Transverse colon (tissue), 4 donors: ENCODE measurements at places on chromosomes 3 and 15.

GRCh38 chr3:86969500-86970189, 21.3 kb downstream of the VGLL3 start:
- no peak for DNase-seq

DNA sequence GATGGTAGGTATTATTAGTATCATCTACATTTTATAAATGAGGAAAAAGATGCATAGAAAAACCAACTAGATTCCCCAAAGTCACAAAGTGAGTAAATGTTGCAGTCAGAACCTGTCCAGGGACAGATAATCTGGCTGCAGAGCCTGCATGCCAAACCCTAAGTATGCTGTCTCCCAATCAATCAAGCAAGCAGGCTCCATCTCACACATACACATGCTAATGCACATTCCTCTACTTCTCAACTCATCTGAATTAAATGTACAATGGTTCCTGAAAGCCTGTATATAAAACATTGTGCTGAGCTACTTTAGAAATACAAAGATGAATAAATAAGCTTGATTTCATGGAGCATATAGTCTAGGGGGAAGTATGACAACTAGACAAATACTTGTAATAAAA, 101.0 kb downstream of the CBLB start:
- DNase-seq, result no peak

DNA sequence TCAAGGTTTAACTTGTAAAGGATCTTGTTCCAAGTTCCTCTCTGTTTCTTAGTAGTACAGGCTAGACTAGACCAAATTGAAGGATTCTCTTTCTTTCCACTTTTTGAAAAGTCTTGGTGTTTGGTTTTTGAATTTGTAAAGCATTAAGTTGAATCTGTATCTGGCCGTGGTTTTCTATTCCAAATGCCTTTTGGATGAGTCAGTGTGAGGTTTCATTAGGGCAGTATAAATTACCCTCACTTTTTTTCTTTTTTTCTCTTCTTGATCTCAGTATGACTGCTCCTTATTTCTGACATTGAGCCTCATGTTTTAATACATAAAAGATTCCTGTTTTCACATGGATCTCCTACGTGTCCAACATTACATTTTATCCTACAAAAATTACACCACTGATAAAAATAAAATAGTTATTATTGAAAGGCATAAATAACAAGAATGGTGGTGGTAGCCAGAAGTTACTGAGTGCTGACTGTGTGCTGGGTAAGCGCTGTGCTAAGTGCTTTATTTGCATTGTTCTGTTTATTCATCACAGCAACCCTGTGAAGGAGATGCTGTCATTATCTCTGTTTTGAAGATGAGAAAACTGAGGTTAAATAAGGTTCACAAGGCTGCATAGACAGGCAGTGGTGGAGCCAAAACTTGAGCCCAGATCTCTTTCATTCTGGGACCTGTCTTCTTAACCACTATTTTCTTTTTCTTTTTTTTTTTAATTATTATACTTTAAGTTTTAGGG, 48.3 kb downstream of the MITF start:
- no peak for DNase-seq

- DNase-seq, result no peak
These were observed 58.5 kb downstream of the ERC2 start for GRCh38 chr3:56409790-56410189.

- no peak for DNase-seq
These were observed 102.9 kb upstream of the KLF13 start for GRCh38 chr15:31223478-31224350.

DNA sequence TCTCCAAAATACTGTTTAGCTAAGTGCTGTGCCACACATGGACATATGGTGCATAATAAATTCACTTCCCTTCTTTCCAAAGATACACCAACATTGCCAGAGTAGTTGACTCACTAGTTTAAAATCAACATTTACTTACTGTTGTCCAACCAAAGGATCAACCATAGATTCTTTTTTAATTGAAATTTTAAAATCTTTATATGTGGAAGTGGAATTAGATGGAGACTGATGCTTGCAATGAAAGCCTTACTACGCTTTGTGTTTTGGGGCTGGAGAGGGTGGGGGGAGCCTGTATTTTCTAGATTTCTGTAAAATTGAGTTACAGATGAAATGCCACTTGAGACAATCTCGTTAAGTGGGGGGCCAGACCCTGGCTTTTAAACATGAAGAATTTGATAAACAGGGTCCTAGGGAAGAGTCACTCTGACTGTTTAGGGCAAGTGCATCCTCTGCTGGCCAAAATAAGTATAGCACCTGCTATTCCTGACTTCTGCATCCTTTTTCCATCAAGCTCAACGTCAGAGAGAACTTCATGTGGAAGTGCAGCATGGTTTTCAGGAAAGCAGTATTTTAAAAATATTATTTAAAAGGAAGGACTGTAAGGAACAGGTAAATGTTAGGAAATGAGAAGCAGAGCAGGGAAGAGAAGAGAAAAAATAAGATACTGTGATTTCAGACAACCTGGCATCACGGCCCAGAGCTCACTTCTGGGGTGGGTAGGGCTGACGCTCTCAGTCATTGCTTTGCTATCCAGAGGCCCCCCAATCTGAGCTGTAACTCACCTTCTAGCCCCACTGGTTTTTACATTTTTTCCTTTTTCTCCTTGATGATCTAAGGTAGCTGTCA, 76.7 kb downstream of the BOC start:
- DNase-seq, result peak; percentile 53

DNA sequence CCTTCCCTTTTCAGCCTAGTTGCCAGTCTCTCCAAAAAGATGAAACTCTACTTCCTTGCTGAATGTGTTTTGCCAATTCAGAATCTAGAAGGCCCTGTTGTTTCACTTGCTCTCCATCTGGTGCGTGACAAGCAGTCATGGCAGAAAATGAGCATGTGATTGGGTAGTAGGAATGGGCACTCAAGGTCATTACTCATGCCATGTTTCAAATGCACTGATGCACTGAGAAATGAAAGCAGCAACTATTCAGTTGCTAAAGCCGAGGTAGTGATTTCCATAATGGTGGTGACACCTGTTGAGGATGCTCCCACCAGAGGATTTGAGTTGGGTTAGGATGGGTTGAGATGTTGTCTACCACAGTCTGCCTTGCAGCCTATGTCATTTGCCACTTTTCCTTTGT, 12.7 kb downstream of the ZBTB38 start:
- DNase-seq, result no peak

DNA sequence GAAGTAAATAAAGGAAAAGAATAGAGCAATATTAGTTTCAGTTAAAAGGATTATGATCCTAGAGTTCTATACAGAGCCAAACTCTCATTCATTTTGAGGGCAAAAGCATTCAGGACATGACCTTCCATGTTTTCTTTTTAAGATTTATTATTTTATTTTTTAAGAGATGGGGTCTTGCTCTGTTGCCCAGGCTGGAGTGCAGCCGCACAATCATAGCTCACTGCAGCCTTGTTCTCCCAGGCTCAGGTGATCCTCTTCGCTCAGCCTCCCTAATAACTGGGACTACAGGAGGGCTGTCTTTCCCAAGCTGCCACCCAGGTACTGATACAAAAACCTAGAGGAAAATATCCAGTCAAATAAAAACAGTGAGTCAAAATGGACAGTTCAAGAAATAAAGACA, 13.6 kb upstream of the CCDC13 start:
- no peak for DNase-seq

GRCh38 chr3:151520105-151520504, 59.2 kb upstream of the IGSF10 start:
- no peak for DNase-seq

DNA sequence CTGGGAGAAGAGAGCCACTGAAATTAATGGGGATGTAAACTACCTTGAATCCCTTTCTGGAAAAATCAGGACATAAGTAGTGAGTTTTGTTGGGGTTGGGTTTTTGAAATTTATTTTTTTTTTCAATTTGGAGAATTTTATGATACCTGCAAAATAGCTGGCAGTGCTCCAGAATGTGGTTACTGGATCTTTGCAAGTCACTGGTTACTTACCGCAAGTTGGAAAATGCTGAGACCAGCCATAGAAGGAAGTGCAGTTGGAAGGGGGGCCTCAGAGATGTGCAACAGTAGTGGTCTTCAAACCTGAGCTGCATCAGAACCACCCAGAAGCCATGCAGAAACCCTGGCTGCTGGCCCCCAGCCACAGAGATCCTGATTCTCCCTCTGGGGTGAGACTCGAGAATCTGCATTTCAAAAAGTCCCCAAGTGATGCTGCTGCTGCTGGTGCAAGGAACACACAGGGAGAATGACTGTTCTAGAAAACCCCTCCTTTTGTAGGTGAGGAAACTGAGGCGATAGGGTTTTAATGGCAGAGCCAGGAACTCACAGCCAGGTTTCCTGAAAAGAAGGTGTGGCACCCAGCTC, 39.7 kb downstream of the SEMA5B start:
- no peak for DNase-seq

- no peak for DNase-seq
These were observed 82.5 kb downstream of the ADAMTS17 start for GRCh38 chr15:100259266-100259665.

- no peak for DNase-seq
These were observed 660 bp upstream of the BCL2L10 start for GRCh38 chr15:52113235-52113634.

GRCh38 chr3:186057594-186057993, 51.3 kb downstream of the ETV5 start:
- no peak for DNase-seq

- no peak for DNase-seq
These were observed 21.8 kb downstream of the ATP2C1 start for GRCh38 chr3:130915567-130916292.

GRCh38 chr15:51680321-51680720, 982 bp upstream of the SCG3 start:
- DNase-seq, result no peak

DNA sequence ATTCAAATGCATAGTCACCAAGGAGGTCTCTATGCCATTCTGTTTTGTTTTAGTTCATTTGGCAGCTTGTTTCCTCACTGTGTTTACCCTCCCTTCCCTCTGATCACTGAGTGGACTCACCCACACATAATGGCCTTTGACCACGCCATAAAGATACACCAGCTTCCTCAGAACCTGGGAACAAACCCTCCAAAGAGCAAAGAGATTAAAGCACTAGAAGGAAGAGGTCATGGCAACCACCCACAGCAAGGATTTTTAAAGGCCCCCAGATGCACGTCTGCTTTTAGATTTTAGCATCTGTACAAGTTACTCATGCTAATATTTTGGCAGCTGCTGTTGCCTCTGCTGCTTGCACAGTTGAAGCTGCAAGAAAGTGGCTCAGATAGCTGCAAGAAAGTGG, 47.9 kb upstream of the CADPS start:
- DNase-seq, result peak; percentile 58

- DNase-seq, result peak; percentile 78
These were observed at the start of gene ZMYND10 for GRCh38 chr3:50345586-50346234. ZMYND10 (minus strand) TSS chr3:50345732; CDS start chr3:50345579, 153 bp downstream.

- no peak for DNase-seq
These were observed 96.3 kb downstream of the IGSF11 start for GRCh38 chr3:118938183-118938961.

DNA sequence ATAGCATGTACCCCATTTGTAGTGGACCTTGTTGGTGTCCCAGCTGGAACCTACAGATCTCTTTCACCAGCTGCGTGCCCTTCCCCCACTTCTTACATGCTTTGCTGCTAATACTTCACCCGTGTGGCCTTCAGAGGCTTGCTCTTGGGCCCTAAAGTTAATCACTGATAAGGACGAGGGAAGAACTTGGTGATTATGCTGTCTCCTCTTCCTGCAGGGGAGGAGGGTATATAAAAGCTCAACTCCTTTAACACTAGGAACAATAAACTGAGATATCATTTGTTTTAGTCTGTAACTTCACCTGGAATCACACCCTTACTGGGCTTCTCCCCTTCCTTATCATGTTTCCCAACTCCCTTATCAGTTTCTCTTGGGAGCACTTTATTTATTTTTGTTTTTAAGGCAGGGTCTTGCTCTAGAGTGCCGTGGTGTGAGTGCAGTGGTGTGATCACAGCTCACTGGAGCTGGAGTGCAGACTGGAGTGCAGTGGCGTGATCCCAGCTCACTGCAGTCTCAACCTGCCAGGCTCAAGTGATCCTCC, 43.2 kb upstream of the PIK3R4 start:
- peak; percentile 54 for DNase-seq

DNA sequence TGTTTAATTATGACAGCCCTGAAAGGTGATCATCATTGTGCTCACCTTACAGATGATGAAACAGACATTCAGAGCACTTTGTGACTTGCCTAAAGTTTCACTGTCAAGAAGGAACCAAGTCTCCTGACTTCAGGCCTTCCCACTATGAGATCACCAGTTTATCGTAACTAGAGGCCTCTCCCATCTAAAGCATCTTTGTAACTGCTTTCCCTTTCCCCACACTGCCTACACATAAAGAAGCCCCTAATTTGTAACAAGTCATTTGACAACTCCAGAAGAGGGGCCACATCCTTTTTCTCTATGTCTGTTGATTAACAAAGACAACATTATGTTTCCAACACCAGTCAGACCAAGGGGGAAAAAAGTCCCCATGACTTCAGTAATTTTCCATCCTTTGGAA, 1.1 kb downstream of the KLHL6 start:
- no peak for DNase-seq

GRCh38 chr3:77815467-77815866, 775.6 kb downstream of the ROBO2 start:
- no peak for DNase-seq

- DNase-seq, result no peak
These were observed 409.2 kb upstream of the RARB start for GRCh38 chr3:25018909-25019308.

GRCh38 chr3:5187920-5188418, 462 bp downstream of the EDEM1 start:
- DNase-seq, result peak; percentile 38

- DNase-seq, result no peak
These were observed 35.0 kb downstream of the PLOD2 start for GRCh38 chr3:146125951-146126350.

DNA sequence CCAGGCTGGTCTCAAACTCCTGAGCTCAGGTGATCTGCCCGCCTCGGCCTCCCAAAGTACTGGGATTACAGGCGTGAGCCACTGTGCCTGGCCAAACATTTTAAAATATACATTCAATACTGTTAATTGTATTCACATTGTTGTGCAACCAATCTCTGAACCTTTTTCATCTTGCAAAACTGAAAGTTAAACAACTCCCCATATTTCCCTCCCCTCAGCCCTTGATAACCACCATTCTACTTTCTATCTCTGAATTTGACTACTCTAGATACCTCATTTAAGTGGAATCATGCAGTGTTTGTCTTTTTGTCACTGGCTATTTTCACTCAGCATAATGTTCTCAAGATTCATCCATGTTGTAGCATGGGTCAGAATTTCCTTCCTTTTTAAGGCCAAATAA, 30.0 kb downstream of the HMCES start:
- DNase-seq, result no peak

GRCh38 chr3:74067296-74067695, 442.6 kb upstream of the PDZRN3 start:
- DNase-seq, result no peak

GRCh38 chr3:10136426-10137005, 5.1 kb upstream of the VHL start:
- DNase-seq, result no peak
